ENCODE measurements at places on chromosomes 2 and 18.

GRCh38 chr18:54532222-54532621, 58.8 kb upstream of the DYNAP start:
- H3K4me1 ChIP-seq: no peaks in the 10 kb centered on the region
- no peak overlapping the region for H3K4me3 ChIP-seq
- no peak for DNase-seq

GRCh38 chr18:13540477-13541182, 185.7 kb downstream of the FAM210A start:
- no peaks in the 10 kb centered on the region for H3K36me3 ChIP-seq
- H3K27ac ChIP-seq: no peak overlapping the region
- peaks cover 20% of the 10 kb centered on the region for H3K4me1 ChIP-seq
- H3K27me3 ChIP-seq: no peaks in the 10 kb centered on the region
- DNase-seq: no peak

- H3K4me3 ChIP-seq: no peak overlapping the region
- no peaks in the 10 kb centered on the region for H3K4me1 ChIP-seq
- H3K36me3 ChIP-seq: no peaks in the 10 kb centered on the region
- DNase-seq: no peak
These were observed 28.1 kb downstream of the FAM171B start for GRCh38 chr2:186721956-186722355.

- H3K27ac ChIP-seq: peak overlapping the region; percentile 98
- H3K4me1 ChIP-seq: peaks cover 63% of the 10 kb centered on the region
- H3K4me3 ChIP-seq: peak overlapping the region; percentile 55
These were observed 714 bp downstream of the ASXL3 start for GRCh38 chr18:33578518-33579348.

DNA sequence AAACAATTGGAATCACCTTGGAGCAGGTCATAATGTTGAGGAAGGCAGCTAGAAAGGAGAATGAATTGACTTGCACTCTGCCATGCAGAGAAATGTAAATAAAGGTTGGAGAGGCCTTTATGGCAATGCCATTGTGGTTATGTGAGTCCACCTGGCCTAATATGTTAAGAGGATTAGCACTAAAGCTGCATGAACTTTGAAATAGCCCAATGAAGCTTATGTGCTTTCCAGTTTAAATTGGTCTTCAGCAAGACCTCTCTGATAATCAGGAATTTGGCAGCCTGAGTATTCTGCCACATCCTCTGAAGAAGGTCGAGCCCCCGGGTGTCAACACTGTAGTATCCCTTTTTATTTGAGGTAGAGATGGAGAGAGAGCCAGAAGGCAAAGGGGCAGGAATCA, 464.9 kb downstream of the CDH2 start:
- H3K27me3 ChIP-seq: no peaks in the 10 kb centered on the region
- H3K36me3 ChIP-seq: no peaks in the 10 kb centered on the region
- no peak for DNase-seq
- no peaks in the 10 kb centered on the region for H3K4me1 ChIP-seq
- no peak overlapping the region for H3K27ac ChIP-seq
- no peak overlapping the region for H3K4me3 ChIP-seq

Data from tibial nerve (tissue), 4 donors.